ENCODE measurements at places on chromosomes 11 and 22.

- DNase-seq: no peak
Measured at GRCh38 chr22:50738649-50739227, 734 bp downstream of the ACR start.

GRCh38 chr22:47044722-47045535 lies 282.5 kb downstream of the TBC1D22A start:
- DNase-seq: no peak

DNA sequence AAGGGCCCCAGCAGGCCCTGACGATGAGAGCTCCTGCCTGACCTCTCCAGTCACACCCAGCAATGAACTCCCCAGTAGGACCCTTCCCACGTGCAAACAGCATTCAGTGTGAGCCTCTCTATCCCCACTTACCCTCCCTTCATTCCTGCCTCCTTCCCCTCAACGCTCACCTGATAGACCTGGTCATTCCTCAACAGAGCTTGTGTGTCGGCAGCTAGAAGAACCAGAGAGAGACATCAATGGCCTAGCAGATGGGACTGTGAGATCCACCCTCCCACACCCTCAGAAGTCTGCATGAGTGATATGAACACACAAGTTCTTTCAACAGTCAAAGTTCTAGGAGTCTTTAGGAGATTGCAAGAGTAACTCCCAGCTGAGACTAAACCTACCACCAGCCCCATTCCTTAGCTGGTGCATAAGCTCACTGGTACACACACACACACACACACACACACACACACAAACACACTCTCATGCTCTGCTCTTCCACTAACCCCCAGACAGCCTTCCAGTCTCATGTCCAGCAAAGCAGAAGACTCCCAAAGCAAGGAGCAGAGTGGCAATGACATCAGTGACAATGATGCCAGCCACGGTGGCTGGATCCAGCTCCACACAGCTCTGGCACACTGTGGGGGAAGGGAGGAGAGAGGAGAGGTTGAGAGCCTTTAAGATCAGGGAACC lies 3.1 kb downstream of the CD3D start:
- DNase-seq: no peak

DNA sequence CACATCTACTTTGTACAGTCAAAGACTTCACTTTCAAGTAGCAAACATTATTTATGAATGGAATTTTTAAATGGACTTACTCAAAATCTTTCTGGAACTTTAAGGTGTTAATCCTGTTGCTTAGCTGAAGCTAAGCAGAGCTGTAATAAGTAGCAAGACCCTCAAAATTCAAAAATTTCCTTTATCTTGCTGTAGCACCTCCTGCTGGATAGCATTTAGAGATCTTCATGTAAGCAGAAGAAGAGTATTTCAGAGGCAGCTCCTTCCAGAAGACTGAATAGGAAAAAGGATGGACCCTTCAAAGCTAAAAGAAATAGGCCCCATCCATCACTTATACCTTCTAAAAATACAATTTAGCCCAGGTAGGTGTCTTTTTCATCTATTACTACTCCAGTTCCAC lies 3.4 kb downstream of the PHF21A start:
- DNase-seq: no peak

DNA sequence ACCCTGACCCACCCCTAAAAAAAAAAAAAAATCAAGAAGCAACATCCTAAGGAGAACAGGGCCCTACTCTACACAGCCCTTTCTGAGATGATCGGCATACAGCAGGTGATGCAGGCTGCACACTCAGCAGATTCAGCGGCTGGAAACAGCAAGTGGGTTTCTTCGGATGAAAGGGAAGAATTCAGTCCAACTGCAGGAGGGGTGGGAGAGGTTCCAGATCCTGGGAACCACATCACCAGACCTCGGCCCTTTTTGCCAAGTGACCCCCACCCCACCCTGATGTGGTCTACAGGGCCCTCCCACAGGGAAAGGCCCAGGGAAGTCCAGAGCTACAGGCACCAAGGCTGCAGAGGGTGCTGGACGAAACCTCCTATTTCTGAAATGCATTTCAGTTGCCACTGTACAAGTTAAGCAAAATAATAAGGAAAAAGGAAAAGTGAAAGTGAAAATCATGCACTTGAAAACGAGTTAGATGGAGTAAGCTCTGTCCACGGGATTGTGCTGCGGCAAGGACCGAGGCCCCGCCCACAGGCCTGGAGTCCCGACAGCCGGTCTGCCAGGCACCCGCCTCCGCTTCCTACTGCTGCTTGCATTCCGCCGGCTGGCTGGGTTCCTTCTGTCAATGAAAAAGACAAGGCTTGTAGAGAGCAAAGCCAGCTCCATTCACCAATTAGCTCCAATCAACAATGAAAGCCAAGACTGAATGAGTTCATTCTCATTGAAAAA lies 16.0 kb upstream of the PHLDA2 start:
- peak; percentile 72 for DNase-seq

DNA sequence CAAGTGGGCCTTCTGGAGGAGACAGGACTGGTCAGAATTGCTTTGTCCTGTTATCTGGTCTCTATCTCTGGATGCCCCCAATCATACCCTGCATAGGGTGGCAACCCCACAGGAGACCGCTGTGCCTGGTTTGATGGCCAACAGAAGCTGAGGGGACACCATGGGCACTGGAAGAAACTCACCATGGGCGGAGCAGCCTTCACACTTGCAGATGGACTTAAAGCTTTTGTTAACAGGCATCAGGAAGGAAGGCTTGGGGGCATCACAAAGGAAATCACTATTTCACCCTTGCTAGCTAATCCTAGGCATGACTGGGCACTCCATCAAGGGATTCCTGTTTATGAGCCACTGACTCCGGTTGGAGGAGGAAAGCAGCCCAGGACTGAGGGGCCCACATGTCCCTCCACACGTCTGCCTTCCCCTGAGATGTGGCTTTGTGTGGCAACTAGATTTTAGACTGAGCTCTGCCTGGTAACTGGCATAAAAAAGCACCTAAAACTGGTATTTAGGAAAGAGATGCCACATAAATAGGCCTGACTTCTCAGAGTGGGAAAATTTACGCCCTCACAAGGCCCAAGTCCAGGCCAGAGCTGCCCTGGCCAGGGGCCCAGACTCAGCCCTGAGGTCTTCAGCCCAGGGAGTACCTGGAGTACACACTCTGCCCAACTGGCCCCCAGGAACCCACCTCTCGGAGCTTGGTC lies 57.0 kb upstream of the LYVE1 start:
- DNase-seq: no peak

- DNase-seq: no peak
Measured at GRCh38 chr11:104653407-104653806, 244.9 kb downstream of the CASP12 start.

DNA sequence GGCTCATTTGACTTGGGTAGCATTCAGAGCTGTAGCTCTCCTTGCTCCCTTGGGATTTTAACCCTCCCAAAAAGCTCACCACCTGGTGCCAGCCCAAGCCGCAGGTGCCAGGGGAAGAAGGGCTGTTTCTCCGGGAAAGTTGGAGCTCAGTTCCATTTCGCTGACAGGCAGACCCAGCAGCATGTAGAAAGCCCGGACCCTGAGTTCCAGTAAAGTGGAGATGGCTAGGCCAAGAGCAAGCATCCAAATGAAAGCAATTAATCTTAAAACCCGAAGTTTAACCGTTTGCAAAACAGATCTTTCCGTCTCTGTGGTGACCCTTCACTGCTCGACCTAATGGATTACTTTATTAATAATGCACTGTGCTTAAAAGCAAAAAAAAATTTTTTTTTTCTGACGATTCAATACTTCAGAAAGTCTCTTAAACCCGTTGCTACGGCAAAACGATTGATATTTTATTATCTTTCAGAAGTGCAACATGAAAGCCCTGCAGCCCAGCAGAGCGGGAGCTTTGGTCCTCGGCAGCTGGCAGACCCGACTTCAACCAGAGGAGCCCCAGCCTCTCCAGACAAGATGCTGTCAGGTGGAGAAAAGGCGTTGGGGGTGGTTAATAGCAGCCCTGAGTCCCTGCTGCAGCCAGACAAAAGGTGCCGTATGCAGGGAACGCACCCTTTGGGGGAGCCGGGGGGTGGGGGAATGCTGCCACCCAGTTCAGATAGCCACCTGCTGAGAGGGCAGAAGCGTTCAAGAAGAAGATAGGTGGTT lies 3.3 kb downstream of the LMO1 start:
- no peak for DNase-seq

DNA sequence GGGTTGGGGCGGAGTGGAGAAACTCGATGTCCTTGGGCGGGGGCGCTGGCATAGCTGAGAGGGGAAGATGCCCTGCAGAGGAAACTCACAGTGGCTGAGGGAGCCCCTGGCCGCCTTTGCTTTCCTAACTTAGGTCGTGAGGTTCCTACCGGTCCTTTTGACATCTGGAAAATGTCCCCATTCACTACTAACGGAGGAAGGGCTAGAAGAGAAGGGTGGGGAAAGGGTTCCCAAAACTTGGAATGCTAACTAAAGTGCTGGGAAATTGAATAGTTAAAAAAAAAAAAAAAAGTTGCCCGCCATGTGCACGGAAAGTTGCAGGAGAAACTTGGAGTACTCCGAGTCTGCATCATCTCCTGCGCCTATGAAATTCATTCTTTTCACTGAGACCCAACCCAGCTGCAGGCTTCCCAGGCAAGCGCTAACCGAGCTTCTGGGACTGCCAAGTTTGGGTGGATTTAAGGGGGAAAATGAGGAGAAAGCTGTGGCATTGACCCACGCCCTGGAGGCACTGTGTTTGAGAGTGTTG lies 796 bp downstream of the TIMP3 start:
- peak; percentile 77 for DNase-seq

DNA sequence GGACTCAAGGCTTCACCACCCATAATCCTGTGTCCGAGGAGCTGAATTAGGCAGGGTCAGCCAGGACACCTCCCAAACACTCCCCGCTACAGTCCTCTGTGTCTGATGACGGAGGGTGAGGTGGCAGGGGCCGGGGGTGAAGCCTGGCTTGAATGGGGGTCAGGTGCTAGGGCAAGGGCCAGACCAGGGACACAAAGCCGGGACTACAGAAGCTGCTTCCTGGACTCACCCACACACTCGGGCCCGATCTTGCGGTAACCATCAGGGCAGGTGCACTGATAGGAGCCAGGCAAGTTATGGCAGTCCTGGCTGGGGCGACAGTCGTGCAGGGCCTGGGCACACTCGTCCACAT lies 2.3 kb downstream of the EFEMP2 start:
- DNase-seq: no peak

- no peak for DNase-seq
Measured at GRCh38 chr11:29324328-29324727, 692.5 kb downstream of the KCNA4 start.

- no peak for DNase-seq
Measured at GRCh38 chr11:121067026-121067425, 34.0 kb upstream of the TECTA start.

DNA sequence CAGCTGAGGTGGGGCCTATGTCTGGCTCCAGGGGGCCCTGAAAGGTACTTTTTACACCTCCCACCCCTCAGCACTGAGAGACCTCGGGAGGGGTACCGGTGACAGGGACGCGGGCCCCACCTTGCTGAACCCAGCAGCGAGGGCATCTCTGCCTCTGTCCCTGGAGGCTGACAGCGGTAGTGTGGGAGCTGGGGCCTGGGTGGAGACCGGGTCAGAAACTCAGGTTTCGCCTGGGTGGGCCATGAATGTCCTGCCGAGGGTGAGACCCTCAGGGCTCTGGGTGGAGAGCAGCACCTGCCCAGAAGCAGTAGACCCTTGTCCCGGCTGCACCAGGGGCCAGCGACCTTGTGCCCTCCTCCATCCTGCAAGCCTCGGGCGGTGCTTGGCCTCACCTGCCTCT lies 22.2 kb downstream of the PTDSS2 start:
- no peak for DNase-seq

- no peak for DNase-seq
Measured at GRCh38 chr22:24209016-24209415, 27.7 kb downstream of the SUSD2 start.

GRCh38 chr11:36230779-36231699 lies 58.2 kb downstream of the COMMD9 start:
- DNase-seq: no peak

GRCh38 chr11:71097506-71098240 lies 154.7 kb downstream of the SHANK2 start:
- DNase-seq: no peak

DNA sequence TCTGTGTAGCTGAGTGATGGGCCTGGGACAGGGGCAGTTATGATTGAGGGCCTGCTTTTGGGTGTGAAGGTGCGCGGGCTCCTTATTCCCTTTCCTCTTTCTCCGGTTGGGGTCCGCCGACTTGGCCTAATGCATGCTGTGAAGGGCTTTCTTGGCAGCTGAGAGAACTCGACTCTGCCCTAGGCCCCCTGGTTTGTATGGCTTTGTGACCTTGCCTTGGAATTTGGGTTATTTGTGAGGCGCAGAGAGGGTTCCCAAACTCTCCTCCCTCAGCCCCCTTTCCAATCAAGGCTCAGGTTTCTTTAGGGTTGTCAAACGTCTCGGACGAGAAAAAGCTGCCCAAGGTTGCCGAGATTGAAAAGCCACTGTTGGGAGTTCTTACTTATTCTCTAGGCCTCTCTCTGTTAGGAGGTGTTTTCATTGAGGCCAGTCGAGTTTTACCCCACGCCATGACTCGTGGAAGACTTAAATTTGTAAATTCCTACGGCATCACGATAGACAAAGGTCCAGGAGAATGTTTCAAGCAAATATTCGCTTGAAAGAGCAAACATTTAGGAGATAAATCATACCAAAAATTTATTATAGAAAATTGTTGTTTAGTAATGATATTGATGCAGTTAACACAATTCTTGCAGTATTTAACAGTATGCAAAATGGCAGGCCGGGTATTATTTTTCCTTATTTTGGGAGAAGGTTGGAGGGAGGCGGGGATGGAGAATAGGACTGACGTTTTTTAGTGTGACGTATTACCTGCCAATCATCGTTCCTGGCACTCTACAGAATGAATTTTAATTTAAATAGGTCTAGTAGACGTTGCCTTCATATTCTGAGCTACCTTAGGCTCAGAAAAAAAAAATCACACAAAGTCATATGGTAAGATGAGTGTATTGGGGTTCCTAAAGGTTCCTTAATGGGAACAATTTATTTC lies 689 bp downstream of the PDHX start:
- peak; percentile 30 for DNase-seq

GRCh38 chr11:33110083-33110482 lies 51.2 kb downstream of the CSTF3 start:
- DNase-seq: peak; percentile 51

DNA sequence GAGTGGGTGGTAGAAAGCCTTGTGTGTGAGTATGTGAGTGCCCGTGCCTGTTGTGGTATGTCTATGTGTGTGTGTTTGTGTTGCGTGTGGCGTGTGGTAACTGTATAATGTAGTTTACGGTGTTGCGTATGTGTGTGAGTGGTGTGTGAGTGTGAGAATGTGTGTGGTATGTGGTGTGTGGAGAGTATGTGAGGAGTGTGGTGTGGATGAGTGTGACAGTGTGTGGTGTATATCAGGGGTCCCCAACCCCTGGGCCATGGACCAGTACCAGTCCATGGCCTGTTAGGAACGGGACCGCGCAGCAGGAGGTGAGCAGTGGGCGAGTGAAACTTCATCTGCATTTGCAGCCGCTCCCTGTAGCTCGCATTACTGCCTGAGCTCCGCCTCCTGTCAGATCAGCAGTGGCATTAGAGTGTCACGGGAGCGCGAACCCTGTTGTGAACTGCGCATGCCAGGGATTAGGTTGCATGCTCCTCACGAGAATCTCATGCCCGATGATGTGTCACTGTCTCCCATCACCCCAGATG lies 5.7 kb downstream of the UPK3A start:
- DNase-seq: peak; percentile 60

GRCh38 chr11:10722307-10722706 lies 28.7 kb upstream of the CTR9 start:
- no peak for DNase-seq
